ENCODE measurements at places on chromosomes 13 and 19.

GRCh38 chr19:52219611-52220010 lies 29.8 kb downstream of the PPP2R1A start:
- DNase-seq, result no peak

GRCh38 chr19:46715975-46716671 lies 791 bp downstream of the PRKD2 start:
- no peak for DNase-seq

DNA sequence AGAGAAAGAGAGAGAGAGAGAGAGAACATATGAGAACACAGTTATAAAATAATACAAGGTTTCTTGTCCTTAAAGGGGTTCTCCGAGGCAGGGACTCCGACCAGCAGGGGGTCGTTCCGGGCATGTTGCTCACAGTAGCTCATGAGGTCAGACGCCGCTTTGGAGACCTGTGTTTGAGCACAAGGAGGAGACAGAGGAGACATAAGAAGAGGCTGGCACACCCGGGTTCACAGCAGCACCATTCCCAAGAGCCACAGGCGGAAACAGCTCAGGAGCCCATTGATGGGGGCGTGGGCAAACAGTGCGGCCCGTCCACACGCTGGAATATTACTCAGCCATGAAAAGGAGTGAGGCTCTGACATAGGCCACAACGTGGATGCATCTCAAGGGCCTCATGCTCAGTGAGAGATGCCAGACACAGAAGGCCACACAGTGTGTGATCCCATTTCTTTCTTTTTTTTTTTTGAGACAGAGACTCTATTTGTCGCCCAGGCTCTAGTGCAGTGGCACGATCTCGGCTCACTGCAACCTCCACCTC lies 39.1 kb downstream of the GADD45B start:
- DNase-seq, result no peak

DNA sequence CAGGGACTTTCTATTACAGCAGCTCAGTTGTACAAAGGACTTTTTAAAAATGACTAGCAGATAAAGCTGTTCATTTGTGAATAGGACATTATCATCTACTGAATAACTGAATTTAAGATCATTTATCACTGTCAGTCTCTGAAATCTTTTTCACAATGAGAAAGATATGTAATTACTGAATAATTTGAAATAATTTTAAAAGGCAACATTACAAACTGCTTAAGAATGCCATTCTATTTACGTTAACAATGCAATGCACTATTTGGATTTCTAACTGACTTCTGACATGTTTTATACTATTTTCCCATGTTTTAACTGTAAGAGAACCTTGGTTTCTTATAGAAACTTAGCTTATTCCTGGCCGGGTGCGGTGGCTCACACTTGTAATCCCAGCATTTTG lies 2033.0 kb upstream of the PCDH20 start:
- DNase-seq, result no peak

- no peak for DNase-seq
Measured at GRCh38 chr13:30847650-30848307, 58.3 kb upstream of the MEDAG start.

DNA sequence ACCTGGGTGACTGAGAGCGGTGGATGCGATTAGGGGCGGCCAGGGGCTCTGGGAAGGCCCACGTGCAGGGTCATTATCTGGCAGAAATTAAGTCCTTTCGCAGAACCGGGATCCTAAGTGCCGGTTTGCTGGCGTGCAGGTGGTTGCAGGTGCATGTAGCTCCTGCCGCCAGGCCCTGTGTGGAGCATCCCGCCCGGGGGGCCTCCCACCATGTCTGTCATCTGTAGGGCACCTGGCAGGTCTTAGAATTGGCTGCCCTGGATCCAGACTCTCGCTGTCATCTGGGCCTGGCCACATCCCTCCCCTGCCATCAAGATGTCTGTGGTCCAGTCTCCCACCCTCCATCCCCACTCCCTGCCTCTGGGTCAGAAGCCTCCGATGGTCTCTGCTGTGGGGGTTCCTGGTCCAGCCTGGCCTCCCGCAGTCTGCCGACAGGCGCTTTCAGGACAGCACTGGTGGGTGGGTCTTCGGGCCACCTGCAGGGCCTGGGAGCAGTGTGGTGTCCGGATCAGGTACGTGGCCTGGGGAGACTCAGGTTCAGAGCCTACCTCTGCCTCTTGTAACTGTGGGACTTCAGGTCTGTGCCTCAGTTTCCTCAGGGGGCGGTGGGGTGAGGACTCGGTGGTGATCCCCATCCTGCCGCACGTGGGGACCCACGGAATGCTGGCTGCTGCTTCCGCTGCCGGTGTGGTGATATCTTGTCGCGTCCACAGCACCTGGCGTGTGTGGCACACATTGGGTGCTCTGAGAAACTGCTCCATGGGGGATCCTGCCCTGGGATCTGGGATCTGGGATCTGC lies 5.4 kb downstream of the GNA11 start:
- no peak for DNase-seq

GRCh38 chr13:110965755-110966134 lies 50.9 kb upstream of the ANKRD10 start:
- DNase-seq, result no peak

DNA sequence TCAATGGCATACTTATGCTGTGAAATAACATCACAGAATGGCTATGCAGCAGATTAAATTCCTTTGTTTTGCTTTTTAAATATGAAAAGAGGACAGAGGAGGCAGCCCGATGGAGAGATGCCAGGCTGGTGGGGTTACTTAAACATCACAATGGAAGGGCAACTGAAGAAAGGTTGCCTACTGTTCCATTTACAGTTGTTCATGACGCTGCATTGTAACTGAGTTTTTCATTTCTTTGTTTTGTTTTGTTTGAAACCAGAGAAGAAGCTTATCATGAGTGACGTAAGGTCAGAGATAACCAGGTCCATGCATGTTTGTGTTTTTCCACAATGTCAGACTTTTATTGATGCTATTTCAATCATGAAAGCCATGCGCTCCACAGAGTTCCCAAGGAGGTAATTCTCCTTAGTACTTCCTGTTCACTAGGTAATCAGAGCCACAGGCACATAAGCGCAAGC lies 273.8 kb downstream of the LHFPL6 start:
- no peak for DNase-seq

- DNase-seq, result no peak
Measured at GRCh38 chr13:94322925-94323763, 156.3 kb downstream of the DCT start.

DNA sequence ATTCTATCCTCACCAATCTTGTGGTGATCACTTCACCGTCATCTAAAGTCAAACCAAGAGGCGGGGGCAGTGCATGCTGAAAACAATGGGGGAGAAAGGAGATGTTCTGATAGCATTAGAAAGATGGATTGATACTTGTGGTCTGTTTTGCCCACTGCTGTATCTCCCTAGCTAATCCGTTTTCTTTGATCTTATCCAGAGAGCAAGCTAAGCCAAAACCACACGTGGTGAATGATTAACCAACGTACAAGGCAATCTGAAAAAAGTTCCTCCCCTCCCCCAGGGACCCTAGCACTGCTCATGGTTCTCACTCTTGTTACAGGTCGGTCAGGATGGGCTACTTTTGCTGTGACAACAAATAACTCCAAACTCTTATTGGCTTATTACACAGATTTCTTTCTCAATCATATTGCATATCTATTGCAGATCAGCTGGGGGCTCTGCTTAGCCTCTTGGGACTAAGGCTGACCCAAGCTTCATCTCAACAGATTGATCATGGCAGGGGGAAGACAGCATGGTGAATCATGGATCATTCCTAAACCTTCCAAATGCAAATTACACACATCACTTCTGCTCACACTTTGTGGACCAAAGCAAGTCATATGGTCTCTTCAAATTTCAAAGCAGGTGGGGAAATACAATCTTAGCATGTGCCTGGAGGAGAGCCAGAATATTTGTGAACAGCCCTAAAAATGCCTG lies 11.9 kb upstream of the C13orf42 start:
- no peak for DNase-seq

- DNase-seq, result no peak
Measured at GRCh38 chr13:93788456-93788855, 561.8 kb downstream of the GPC6 start.

- DNase-seq, result no peak
Measured at GRCh38 chr13:104949840-104950740, 1585.4 kb downstream of the EFNB2 start.

GRCh38 chr13:40503966-40504591 lies 162.4 kb downstream of the FOXO1 start:
- no peak for DNase-seq

Data from stimulated activated CD8-positive, alpha-beta memory T cell treated with anti-CD3 and anti-CD28 coated beads, Interleukin-15, amount 100 ng/mL, for 1 hour (primary cell).